ENCODE measurements at places on chromosomes 3 and 15.
A peak's percentile ranks its signal among the peaks of the same experiment; 100 is the strongest.

DNA sequence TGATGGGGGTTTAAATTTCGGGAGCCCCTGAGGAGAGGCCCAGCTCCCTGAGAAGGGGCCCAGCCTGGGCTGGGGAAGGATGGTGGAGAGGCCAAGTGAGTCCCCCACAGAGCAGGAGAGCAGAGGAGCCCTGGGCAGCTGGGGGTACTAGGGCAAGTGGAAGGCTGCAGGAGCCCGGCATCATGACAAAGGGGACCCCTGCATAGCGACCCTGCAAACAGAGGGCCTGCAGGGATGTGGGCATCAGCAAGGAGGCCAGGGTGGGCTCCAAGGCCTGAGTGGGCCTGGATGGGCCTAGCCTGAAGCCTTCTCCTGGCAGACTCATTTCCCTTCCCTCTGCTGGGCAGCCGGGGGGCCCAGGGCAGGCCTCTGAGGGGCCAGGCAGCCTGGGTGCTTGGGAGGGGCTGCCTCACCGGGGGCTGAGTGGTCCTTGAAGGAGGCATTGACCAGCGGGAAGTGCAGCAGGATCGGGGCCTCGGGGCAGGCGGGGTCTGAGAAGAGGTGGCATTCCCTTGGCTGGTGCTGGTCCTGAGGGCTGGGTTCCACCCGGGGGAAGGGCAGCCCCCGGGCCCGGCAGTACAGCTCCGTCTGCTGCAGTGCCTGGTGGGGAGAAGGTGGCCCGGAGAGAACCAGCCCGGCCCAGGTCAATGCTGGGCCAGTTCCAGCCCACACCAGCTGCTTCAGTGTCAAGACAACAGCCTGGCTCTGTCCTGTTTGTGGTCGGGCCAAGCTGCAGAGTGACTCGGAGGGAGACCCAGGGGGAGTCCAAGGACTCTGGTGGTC is 24.7 kb downstream of the PLA2G4D start:
- no peak overlapping the region for H3K27ac ChIP-seq
- no peaks in the 10 kb centered on the region for H3K27me3 ChIP-seq
- no peaks in the 10 kb centered on the region for H3K4me1 ChIP-seq
- no peaks in the 10 kb centered on the region for H3K36me3 ChIP-seq
- no peak for DNase-seq

GRCh38 chr3:149703466-149703865 is 45.6 kb upstream of the WWTR1 start:
- no peaks in the 10 kb centered on the region for H3K36me3 ChIP-seq
- H3K4me3 ChIP-seq = no peak overlapping the region
- H3K4me1 ChIP-seq = peaks cover 3% of the 10 kb centered on the region
- H3K27ac ChIP-seq = no peak overlapping the region
- DNase-seq = no peak
- no peaks in the 10 kb centered on the region for H3K27me3 ChIP-seq

GRCh38 chr15:90300988-90301706 is 35.7 kb downstream of the NGRN start:
- H3K4me1 ChIP-seq = peaks cover 4% of the 10 kb centered on the region
- DNase-seq = peak; percentile 46
- no peaks in the 10 kb centered on the region for H3K27me3 ChIP-seq
- H3K36me3 ChIP-seq = no peaks in the 10 kb centered on the region

DNA sequence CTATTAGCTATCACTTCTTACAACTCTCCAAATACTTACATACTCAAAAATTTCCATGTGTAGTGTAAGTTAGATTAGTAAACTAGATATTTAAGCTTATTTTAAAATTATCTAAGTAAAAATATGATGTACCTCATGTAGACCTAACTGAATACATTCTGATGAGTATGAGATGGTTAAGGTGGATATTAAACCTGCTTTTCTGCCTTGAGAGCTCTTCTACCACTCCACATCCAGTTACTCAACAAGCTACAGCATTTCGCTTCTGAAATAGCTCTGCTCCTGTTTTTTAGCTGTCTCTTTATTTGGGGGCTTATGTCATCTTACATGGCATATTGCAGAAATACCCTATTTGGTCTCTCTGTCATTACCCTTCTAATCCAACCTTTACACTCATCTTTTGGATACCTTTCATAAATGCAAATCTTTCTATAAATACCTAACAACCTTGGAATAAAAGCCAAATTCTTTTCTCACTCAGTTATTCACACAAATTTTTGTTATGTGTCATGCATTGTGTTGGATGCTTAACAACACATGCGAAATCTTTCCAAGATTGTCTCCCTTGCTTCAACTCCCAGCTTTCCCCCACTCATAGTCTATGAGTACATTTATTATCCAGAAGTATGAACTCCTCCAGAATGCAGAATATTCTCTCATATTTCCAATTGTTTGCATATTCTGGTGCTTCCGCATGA is 92.0 kb downstream of the ALCAM start:
- H3K4me3 ChIP-seq = no peak overlapping the region
- no peaks in the 10 kb centered on the region for H3K36me3 ChIP-seq
- H3K27me3 ChIP-seq = no peaks in the 10 kb centered on the region

DNA sequence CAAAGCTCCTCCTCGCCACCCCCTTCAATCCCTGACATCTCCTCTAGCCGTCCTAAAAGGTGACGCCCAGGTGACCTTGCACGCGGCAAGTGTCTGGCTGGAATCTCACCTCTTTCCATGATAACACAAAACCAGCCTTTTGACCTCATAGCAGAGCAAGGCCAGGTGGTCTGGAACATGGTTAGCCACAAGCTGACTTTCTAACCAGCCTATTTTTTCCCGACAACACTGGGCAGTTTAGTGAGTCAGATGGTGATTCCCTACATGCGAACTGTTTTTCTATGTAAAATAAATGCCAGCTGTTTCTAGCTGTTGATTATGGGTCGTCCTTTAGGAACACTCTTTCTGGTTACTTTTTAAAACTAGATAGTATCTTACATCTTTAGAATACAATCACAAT is 243.0 kb downstream of the CD47 start:
- H3K27ac ChIP-seq = no peak overlapping the region
- DNase-seq = no peak
- H3K4me3 ChIP-seq = no peak overlapping the region
- no peaks in the 10 kb centered on the region for H3K36me3 ChIP-seq

GRCh38 chr3:102398176-102398575 is 36.6 kb upstream of the ZPLD1 start:
- H3K27ac ChIP-seq = no peak overlapping the region
- H3K27me3 ChIP-seq = no peaks in the 10 kb centered on the region
- H3K4me1 ChIP-seq = no peaks in the 10 kb centered on the region
- no peak overlapping the region for H3K4me3 ChIP-seq

- no peaks in the 10 kb centered on the region for H3K27me3 ChIP-seq
- no peaks in the 10 kb centered on the region for H3K36me3 ChIP-seq
- no peak overlapping the region for H3K4me3 ChIP-seq
- H3K27ac ChIP-seq = no peak overlapping the region
- H3K4me1 ChIP-seq = no peaks in the 10 kb centered on the region
Observed at GRCh38 chr3:168475704-168476103, 380.0 kb upstream of the GOLIM4 start.

GRCh38 chr15:66774001-66774814 is 72.2 kb downstream of the SMAD6 start:
- H3K27me3 ChIP-seq = peaks cover 4% of the 10 kb centered on the region
- no peaks in the 10 kb centered on the region for H3K36me3 ChIP-seq
- no peaks in the 10 kb centered on the region for H3K4me1 ChIP-seq
- no peak overlapping the region for H3K27ac ChIP-seq
- peak; percentile 36 for DNase-seq
- no peak overlapping the region for H3K4me3 ChIP-seq

- peaks cover 30% of the 10 kb centered on the region for H3K4me1 ChIP-seq
- no peaks in the 10 kb centered on the region for H3K36me3 ChIP-seq
- no peaks in the 10 kb centered on the region for H3K27me3 ChIP-seq
- DNase-seq = no peak
Observed at GRCh38 chr3:18501679-18502343, 76.7 kb upstream of the SATB1 start.

GRCh38 chr3:68874551-68875348 is 57.6 kb downstream of the TAFA4 start:
- no peak overlapping the region for H3K4me3 ChIP-seq
- H3K27me3 ChIP-seq = no peaks in the 10 kb centered on the region
- DNase-seq = no peak
- H3K27ac ChIP-seq = no peak overlapping the region
- H3K36me3 ChIP-seq = no peaks in the 10 kb centered on the region

DNA sequence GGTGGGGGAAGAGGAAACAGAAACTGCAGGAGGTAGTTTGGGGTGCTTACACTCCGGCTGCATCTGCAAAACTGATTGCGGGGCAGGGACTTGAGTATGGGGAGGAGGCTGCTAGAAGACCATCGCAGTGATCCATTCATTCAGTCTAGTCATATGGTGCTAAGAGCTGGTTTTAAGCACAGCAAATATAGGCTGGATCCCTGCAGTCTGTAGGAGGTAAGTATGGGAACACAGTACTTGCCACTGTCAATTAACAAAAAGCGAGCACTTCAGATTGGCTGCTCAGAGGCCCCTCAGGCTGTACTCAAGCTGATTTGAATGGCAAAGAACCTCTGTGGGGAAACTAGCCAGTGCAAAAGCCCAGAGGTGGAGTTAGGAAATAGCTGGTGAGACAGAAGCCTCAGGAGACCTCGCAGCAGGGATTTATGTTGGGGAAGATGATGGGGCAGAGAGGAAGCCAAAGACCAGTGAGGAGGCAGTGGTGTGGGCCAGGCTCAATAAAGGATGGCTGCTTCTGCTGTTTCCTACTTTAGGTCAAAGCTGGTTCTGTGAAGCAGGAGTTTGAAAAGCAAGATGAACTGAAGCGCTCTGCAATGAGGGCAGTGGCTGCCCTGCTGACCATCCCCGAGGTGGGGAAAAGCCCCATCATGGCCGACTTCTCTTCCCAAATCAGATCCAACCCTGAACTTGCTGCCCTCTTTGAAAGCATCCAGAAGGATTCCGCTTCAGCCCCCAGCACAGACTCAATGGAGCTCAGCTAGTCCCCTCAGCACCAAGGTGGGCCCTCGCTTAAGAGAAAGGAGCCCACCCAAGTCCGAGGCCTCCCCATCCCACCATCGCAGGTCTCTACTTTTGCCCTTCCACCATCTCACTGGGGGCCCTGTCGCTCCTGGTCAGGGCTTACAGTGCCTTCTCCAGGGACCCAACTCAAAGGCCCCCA is 7.9 kb downstream of the RPL32 start:
- no peak for DNase-seq
- H3K36me3 ChIP-seq = peaks cover 25% of the 10 kb centered on the region
- no peaks in the 10 kb centered on the region for H3K27me3 ChIP-seq
- H3K4me3 ChIP-seq = no peak overlapping the region

DNA sequence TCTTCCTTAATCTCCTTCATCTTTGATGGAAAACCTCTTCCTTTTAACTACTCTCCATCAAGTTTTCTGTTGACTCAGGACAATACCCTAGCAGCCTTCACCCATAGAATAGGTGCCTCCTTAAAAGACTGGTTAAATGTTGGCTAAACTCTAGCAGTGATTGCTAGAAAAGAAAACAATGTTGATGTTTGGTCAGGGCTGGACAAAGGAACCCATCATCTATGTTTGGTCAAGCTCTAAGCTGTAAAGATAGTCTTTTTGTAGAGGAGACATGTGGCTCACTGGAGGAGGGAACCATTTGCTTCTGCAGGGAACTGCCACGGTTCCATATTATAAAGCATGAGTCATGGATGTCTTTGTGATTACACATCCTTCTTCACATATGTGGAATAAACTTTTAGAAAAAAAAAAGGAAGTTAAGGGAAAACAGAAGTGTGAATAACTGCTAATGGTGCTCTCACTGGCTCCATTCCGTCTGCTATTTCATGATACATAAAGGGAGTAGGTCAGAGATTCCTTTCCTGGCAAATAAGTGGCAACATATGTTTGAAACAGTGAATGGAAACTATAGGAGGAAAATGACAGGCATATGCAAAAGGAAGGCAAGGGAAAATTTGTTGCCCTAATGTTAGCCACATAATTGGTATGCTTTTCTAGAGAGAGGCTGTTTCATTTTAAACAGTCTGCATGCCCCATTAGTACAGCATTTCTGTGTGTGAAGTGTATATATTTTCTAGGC is 78.2 kb downstream of the CMSS1 start:
- H3K27me3 ChIP-seq = no peaks in the 10 kb centered on the region
- no peak for DNase-seq
- H3K4me3 ChIP-seq = no peak overlapping the region
- no peaks in the 10 kb centered on the region for H3K36me3 ChIP-seq
- no peak overlapping the region for H3K27ac ChIP-seq
- no peaks in the 10 kb centered on the region for H3K4me1 ChIP-seq

- H3K27ac ChIP-seq = no peak overlapping the region
- no peaks in the 10 kb centered on the region for H3K36me3 ChIP-seq
- no peaks in the 10 kb centered on the region for H3K27me3 ChIP-seq
- no peaks in the 10 kb centered on the region for H3K4me1 ChIP-seq
Observed at GRCh38 chr3:24160424-24161095, 215.5 kb downstream of the NR1D2 start.

DNA sequence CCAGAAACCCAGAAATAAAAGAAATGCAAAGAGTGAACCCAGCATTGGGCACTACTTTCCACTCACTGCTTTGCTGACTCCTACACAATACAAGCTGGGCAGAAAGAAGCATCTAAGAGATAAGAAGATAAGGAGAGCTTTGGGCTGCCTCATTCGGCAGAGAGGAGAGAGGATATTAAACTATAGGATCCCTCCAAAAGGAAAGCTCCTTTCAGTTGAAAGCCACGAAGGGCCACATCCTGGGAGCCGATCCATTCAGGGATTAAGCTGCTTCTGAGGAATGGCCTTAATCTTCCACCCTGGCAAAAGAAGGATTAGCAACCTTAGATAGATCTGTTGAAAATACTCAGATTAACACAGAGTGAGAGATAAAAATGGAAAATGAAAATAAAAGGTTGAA is 274.9 kb upstream of the PPP2R3A start:
- no peaks in the 10 kb centered on the region for H3K36me3 ChIP-seq
- no peak for DNase-seq
- no peak overlapping the region for H3K4me3 ChIP-seq
- no peaks in the 10 kb centered on the region for H3K27me3 ChIP-seq
- no peak overlapping the region for H3K27ac ChIP-seq

- no peak for DNase-seq
- H3K4me1 ChIP-seq = no peaks in the 10 kb centered on the region
Observed at GRCh38 chr3:12782172-12782815, 14.2 kb upstream of the CAND2 start.

DNA sequence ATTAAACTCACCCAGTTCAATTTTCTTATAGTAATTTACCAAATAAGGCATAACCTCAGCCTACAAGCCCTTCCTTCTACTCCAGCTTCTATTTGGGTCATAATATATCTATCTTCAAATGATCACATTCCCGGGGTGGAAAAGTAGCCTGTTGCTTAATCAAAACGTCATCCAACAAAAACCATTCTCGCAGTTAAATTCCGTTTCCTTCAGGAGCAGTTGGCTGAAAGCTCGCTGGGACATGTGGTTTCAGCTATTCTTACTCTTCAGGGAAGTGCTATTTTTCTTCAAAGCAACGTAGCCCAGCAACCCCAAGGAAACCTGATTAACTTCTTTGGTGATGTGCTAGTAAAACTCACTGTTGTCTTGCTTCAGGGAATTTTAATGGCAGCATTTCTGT is 59.6 kb downstream of the MAGI1 start:
- no peak overlapping the region for H3K27ac ChIP-seq
- no peak for DNase-seq
- no peak overlapping the region for H3K4me3 ChIP-seq
- H3K27me3 ChIP-seq = no peaks in the 10 kb centered on the region
- no peaks in the 10 kb centered on the region for H3K36me3 ChIP-seq

All from naive thymus-derived CD4-positive, alpha-beta T cell (primary cell).